ENCODE measurements at places on chromosomes 2 and 18.

- no peak for DNase-seq
Observed at GRCh38 chr18:75554644-75555185, 127.2 kb upstream of the SMIM21 start.

DNA sequence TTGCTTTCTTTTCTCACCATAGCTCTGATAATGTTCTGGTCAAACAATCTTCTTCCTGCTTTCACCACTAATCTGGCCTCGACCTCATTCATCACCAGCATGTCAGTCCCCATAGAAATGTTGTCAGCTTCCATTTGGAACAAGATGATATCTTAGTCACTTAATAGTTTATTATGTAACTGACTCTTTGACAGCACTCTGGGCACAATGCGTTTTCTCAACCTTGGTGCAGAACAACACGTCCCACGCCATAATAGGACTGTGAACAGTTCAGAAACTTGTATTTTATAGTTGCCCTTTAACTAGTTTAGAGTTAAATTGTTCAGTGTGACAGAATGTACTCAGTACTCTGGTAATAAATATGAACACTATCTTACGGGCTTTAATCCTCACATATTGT lies 106.0 kb downstream of the MC4R start:
- no peak for DNase-seq

- no peak for DNase-seq
Observed at GRCh38 chr2:197369228-197369932, 58.8 kb upstream of the ANKRD44 start.

GRCh38 chr2:160407393-160408172 lies 86.0 kb downstream of the RBMS1 start:
- DNase-seq: no peak

- DNase-seq: no peak
Observed at GRCh38 chr2:39524756-39525635, 87.9 kb upstream of the MAP4K3 start.

DNA sequence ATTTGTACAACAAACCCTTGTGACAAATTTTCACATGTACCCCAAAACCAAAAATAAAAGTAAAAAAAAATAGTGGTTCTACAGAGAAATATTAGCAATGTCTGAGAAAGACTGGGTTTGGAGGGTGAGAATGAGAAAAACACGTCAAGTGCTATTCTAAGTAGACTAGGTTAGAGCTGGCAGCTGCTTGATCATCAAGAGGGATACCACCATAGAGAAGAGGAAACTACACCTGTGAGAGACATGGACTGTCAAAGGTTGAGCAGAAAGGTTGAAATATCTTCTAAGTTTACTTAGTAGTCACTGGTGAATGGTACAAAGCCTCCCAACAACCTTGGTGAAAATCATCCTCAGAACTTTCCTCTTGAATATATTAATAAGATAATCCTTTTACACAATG lies 126.9 kb upstream of the ITGA4 start:
- DNase-seq: no peak

GRCh38 chr18:42131066-42131929 lies 176.3 kb downstream of the PIK3C3 start:
- no peak for DNase-seq

DNA sequence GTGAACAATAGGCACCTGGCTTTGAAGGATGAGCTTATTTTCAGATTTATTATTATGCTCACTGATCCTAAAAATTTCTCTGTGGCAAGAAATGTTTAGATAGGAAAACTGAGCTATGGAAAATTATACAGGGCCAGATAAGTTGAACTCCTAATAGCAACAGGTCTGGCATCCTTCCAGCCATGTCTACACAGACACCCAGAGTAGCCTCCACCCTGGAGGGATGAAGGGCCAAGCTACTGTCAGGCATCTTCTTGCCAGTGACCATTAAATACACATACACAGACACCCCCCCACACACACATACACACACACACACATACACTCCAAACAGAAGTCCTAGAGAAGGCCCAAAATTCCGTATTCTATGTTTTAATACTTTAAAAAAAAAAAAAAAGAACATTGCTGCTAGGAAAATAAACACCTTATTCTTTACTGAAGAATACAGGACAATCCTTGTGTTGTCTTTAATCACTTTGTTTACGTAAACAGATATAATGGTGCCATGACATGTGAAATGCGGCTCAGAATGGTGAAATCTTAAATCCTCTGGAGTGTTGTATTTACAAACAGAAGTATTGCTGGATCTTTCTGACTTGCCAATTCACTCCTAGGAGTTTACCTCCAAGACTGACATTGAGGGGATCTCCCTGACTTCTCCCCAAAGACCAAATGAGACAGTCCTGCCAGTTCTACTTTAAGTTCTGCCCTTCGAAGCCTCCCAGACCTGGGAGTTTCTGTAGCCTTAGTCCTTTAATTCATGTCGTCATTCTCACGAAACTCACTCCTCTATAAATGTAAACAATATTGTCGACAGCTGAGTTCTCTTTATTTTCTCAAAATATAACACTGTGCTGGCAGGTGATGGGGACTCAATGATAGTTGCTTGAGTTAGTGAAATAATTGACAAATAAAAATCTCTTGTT lies 163.1 kb downstream of the ANTXR1 start:
- no peak for DNase-seq

DNA sequence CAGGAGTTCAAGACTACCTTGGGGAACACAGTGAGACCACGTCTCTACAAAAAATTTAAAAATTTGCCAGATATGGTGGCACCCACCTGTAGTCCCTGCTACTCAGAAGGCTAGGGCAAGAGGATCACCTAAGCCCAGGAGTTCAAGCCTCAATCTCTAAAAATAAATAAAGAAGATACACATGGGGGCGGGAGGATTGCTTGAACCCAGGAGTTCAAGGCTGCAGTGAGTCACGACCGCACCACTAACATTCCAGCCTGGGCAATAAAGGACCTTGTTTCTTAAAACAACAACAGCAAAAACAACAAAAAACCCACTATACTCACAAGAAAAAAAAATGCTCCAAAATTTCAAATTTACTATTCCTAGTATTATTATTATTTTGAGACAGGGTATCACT lies 10.0 kb upstream of the ICA1L start:
- DNase-seq: no peak

- DNase-seq: no peak
Observed at GRCh38 chr2:35526741-35527140, 828.8 kb upstream of the CRIM1 start.

DNA sequence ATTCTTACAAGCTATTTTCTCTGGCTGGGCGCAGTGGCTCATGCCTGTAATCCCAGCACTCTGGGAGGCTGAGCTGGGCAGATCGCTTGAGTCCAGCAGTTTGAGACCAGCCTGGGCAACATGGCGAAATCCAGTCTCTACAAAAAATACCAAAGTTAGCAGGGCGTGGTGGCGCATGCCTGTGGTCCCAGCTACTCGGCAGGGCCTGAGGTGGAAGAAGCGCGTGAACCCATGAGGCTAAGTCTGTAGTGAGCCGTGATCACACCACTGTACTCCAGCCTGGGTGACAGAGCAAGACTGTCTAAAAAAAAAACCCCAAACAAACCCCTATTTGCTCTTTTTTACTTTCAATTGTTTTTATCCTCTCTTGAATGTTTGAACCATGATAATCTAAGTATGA lies 37.0 kb downstream of the PPP4R1 start:
- no peak for DNase-seq

DNA sequence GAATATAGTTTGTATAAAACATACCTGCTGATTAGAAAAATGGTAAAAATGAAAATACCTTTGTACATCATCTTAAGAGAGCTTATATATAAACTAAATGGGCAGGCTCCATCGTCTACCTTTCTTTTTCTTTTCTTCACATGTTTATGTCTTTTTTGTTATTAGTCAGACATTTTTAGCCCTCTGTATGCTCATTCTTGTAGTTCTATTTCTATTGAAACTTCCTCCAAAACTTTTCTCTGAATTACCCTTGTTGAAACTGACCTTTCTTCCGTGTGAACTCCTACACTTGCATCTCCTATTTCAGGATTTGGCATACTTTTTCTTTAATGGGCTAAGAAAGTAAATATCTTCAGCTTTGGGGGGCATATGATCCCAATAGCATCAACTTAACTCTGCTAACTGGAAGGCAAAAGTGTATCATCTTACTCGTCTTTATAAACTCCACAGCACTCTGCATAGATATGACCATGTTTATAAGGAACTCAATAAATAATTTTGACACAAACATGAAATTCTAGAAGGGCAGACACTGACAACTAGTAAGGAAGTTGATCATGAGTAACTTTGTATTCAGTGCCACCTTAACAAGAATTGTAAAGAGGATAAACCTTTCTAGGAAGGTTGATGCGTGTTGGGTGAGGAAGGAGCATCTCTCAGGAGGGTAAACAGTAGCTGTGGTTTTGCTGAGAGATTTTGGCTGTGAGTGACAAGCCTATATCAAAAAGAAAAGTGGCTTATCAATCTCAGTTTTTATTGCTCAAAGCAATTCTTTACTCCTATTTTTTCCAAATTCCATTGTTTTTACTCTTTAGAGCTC lies 127.6 kb downstream of the PIK3C3 start:
- no peak for DNase-seq

DNA sequence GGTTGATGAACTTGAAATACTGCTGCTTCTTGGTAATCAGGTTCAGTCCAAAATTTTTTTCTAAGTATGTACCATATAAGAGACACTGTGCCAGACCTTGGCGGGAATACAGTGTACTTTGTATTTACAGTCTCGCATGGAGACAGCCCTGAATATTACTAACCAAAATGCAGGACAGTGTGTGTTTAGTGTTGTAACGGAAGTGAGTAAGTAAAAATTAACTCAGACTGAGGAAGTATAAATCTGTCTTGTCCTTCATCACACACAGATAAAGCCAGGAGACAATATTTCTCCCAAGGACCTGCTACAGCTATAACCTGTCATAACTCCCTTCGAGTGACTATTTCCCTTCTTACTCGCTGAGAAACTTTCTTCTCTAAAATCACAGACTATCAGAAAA lies 76.9 kb downstream of the ACTR3 start:
- no peak for DNase-seq

DNA sequence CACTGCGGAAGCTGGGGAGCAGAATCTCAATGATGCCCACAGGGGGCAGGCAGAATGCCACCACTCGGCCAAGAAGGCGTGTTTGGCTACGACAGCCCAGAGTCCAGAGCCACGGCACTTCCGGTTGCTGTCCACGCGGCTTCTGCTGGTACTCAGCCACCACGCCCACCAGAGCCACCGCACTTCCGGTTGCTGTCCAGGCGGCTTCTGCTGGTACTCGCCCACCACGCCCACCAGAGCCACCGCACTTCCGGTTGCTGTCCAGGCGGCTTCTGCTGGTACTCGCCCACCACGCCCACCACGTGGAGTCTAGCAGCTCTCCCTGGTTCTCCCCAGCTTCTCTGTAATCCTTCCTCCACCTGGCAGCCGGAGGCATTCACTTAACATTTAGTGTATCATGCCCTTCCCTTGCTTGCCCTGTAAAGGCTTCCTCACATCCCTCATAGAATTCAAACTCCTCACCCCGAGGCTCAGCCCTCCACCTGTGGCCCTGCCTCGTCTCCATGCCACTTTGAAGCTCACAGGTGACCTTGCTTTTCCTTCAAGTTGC lies 40.1 kb upstream of the APCDD1 start:
- DNase-seq: no peak

- DNase-seq: no peak
Observed at GRCh38 chr2:208304695-208305094, 38.6 kb downstream of the PIKFYVE start.

DNA sequence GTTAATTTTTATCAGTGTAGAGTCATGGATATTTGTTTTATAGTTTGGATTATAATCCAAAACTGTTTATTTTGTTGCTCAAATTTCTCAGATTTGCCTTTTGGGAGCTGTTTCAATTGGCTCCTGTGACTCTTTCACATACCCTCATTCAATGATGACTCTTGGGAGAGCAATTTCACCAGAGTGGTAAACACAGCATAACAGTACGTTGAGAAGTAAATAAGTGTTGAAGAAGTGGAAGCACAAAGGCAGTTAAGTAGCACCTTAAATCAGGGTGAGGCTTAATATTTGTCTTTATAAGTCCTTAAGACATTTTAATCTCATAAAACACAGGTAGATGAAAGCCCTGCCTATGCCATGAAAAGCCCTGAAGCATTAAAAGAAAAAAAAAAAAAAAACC lies 17.1 kb upstream of the SLC39A10 start:
- no peak for DNase-seq

DNA sequence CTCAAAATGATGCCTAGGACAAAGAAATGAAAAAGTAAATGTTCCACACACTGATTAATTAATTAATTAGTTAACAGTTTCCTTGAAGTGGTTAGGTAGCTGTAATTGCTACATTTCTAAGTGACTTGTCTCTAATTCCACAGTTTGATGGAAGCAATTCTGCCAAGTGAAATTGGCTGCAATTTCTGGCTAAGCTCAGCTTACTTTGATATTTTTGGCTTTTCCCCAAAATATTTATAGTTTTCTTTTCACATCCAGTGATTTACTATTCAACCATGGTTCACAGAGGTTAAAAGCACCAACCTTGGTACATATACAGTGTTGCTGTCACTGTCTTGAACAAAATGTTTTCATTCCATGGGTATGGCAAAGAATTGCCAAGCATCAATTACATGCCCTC lies 459.5 kb upstream of the CDH20 start:
- no peak for DNase-seq

Measured in HuH-7.5 (cell line).